ENCODE measurements at places on chromosomes 6 and 20.

GRCh38 chr6:90274451-90275030 is 22.1 kb downstream of the BACH2 start:
- DNase-seq, result peak; percentile 92

GRCh38 chr6:129446272-129447197 is 263.4 kb downstream of the ARHGAP18 start:
- DNase-seq, result no peak

- DNase-seq, result no peak
Observed at GRCh38 chr6:159627939-159628338, 65.1 kb downstream of the SOD2 start.

DNA sequence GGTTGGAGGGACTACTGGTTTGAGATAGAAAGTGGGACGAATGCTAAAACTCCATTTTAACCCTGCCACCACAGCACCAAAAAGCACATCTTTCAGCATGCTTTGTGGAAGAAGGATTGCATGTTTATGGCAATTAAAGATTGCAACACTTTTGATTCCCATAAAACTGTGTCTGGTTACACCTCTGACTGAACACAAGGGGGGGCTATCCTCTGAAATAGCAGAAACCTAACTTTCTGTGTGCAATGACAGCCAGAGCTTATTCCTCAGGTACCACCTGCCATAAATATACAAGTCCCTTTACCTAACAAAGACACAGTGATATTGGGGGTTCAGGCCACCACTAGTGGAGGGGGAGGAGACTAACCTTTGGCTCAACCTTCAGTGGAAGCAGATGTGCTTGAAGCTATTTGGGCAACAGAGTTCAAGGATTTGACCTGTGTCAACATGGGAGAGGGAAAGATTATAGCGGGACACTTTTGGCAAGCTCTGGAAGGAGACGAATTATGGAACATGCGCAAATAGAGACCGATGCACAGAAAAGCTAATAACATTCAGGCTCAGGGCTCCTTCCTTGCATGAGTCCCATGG is 9.6 kb upstream of the PLG start:
- no peak for DNase-seq

- peak; percentile 34 for DNase-seq
Observed at GRCh38 chr6:166456395-166457156, 73.8 kb upstream of the MPC1 start.

DNA sequence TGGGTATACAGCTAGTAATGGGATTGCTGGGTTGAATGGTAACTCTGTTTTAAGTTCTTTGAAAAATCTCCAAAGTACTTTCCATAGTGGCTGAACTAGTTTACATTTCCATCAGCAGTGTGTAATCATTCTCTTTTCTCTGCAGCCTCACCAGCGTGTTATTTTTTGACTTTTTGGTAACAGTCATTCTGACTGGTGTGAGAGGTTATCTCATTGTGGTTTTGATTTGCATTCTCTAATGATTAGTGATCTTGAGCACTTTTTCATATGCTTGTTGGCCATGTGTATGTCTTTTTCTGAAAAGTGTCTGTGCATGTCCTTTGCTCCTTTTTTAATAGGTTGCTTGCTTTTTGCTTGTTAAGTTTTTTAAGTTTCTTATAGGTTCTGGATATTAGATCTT is 194.2 kb upstream of the PHACTR1 start:
- DNase-seq, result no peak

DNA sequence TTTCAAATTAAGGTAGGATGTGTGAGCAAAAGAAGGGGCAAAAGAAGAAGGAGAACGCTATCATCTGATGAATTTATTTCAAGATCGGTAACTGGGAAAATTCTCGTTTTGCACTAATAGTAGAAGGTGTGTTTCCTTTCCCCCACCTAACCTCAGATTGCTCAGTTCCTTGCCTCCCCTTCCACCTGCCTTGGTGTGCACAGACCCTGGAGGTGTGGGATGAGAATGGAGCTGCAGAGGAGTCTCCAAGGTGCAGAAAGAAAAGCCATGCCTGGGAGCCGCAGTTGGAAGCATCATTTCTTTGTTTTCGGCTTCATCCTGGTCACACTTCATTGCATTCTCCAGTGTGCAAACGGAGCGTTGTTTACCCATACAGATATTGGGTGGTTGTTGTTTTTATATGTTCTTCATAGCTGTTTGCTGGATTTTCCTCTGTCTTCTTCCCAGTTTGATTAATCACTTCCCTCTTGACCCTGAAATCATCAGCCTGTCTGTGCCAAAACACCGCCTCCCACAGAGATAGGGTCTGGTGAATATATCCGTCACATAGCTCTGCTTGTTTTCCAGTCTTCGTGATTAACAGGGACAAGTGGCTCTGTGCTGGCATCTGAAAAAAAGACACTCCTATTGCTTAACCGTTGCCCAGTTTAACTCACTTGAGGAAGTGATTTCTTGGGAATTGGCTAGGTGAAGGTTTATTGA is 40.2 kb upstream of the NEDD9 start:
- DNase-seq, result no peak
